A375 (cell line): ENCODE measurements at places on chromosomes 5 and 9. TPM values are rescaled to one million over a fixed set of nuclear protein-coding genes. Genes with fewer than 3 reads are reported as not detected.

Gene WDR38
- total RNA-seq, result not detected in 2 replicates

Gene KIF20A
- 60.6 and 61.7 TPM in 2 replicates for total RNA-seq

Gene IGIP
- 0.72 and 1.4 TPM in 2 replicates for total RNA-seq

Gene GRXCR2
- not detected in 2 replicates for total RNA-seq

Gene TMEM174
- total RNA-seq, result not detected in 2 replicates

Gene SLC25A2
- total RNA-seq, result 0.19 TPM in 1 of 2 replicates, not detected in the other

Gene SLC34A1
- 0.34 and 0.61 TPM in 2 replicates for total RNA-seq

Gene CXXC5
- 40.5 and 57.8 TPM in 2 replicates for total RNA-seq

Gene WNT8A
- total RNA-seq, result not detected in 2 replicates

Gene SLC36A3
- not detected in 2 replicates for total RNA-seq

Gene G3BP1
- total RNA-seq, result 165 and 193 TPM in 2 replicates

Gene SOX30
- not detected in 2 replicates for total RNA-seq

Gene OMD
- total RNA-seq, result not detected in 2 replicates

Gene GSN
- 421 and 430 TPM in 2 replicates for total RNA-seq

Gene MED27
- total RNA-seq, result 26.4 and 28.9 TPM in 2 replicates

Gene NNT
- 35.2 and 38.3 TPM in 2 replicates for total RNA-seq

Gene FAT2
- not detected in 2 replicates for total RNA-seq

Gene EQTN
- total RNA-seq, result not detected in 2 replicates

Gene LAMC3
- total RNA-seq, result 0.11 and 1.5 TPM in 2 replicates

Gene FOXE1
- total RNA-seq, result not detected in 2 replicates

Gene ADAMTS12
- 15.2 and 15.6 TPM in 2 replicates for total RNA-seq

Gene TLX3
- not detected in 2 replicates for total RNA-seq

Gene C7
- 0.11 TPM in 1 of 2 replicates, not detected in the other for total RNA-seq
